ENCODE measurements at places on chromosomes 13 and 19. TPM values are rescaled to one million over a fixed set of nuclear protein-coding genes. Genes with fewer than 3 reads are reported as not detected.

DNA sequence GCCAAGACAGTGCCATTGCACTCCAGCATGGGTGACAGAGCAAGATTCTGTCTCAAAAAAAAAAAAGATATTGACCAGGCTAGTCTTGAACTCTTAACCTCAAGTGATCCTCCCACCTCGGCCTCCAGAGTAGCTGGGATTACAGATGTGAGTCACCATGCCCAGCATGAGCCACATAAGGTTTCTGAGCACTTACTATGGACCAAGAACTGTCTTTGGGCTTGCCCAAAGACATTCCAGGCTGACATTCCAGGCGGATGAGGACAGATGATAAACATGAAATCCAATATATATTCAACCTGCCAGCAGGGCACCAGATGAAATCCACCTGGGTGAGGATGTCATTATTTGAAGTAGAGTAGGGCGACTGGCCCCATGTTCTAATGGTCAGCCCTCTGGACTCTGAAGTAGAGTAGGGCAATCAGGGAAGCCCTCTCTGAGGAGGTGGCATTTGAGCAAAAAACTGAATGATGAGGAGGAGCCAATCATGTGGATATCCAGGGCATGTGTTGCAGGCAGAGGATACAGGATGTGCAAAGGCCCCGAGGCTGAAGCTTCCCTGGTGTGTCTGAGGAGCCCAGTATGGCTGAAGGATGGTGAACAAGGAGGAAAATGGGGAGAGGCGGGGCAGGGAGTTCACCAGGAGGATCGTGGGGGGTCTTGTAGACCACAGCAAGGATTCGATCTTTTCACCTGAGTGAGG is 4.0 kb downstream of the C19orf38 start:
- no peak for DNase-seq

Gene RINL
- 50.6 TPM for total RNA-seq

Gene AMER2
- total RNA-seq: not detected

Gene SOHLH2
- total RNA-seq: not detected

DNA sequence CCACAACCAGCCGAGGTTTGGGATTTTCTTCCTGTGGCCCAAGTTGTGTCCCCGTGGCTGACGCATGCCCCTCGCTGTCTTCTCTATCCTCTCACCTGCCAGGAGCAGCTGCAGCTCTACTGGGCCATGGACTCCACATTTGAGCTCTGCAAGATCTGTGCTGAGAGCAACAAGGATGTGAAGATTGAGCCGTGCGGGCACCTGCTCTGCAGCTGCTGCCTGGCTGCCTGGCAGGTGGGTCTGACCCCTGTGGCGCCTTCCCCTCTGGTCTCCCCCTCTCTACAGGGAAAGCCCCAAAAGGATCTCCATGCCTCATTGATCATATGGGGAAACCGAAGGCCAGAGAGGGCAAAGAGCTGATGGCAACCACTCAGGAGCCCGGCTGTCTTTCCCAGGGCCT is 14.6 kb downstream of the CBLC start:
- no peak for DNase-seq

Gene SELENOV
- not detected for total RNA-seq

DNA sequence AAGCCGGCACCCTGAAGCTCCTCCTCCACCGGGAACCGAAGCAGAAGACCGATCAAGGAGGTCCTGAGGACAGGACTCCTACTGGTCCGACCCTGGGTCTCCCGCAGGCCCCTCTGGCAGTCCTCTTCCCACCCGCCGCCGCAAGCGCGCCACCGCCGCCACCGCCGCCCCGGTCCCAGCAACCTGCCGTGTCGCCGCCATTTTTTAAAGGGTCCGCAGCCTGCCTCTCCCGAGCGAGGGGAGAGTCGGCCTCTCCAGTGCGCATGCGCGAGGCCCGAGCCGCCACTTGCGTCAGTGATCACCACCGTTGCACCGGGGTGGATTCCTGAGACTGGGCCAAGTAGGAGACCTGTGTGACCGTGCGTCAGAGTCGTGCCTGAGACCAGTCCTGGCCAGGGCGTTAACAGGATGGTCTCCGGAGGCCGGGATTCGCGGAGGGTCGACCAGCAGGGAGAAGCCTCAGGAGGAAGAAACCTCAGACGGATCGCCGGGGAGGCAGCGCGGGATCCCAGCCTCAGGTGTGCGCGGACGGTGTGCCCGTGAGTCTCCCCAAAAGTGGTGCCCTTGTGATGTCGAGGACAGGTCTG is 51.6 kb downstream of the ZNF146 start:
- no peak for DNase-seq

DNA sequence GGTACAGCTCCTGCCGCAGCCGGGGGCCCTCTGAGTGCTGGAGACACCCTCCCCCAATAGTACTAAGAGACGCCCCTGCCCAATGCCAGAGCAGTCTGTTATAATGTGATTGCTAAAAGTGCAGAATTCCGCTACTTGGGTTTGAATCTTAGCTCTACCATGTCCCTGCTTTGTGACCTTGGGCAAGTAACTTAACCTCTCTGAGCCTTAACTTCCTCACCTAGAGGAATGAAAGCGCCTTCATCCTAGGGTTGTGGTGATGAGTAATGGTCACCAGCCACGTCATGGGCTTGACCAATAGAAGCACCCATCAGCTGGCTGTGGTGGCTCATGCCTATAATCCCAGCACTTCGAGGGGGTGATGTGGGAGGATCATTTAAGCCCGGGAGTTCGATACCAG is 6.5 kb downstream of the PLEKHG2 start:
- DNase-seq: no peak

Gene NLRP9
- not detected for total RNA-seq

Gene ERICH6B
- not detected for total RNA-seq

- DNase-seq: no peak
Observed at GRCh38 chr13:97905517-97905916, 48.0 kb upstream of the IPO5 start.

Gene ZNF793
- total RNA-seq: 5.4 TPM

GRCh38 chr19:52959613-52960295 is 2.9 kb downstream of the ZNF816 start:
- DNase-seq: no peak

Gene NTF4
- not detected for total RNA-seq

- no peak for DNase-seq
Observed at GRCh38 chr13:25135896-25136295, 36.2 kb downstream of the AMER2 start.

- no peak for DNase-seq
Observed at GRCh38 chr13:99966064-99966805, 5.3 kb downstream of the ZIC5 start.

DNA sequence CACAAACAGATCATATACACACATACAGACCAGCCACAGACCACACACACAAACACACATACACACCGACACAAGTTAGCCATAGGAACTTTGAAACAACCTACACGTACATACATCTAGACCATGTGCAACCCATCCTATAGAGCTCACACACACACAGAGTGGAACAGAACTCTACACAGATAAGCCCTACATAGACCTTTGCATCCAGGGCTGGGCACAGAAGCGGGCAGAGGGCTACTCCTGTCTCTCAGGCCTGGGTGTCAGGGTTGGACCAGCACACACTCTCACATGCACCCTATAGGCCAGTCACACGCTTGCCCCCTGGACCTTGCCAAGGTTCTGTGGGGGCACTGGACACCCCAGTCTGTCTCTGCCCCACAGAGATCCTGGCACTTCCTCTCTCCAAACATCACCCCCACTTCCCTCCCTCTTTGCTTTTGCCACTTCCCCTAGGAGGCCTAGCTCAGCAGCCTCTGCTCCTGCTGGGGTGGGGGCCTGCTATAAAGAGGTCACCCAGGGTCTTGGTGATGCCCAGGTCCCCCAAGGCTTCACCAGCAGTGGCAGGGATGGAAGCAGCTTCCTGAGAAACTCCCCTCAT is 5.8 kb upstream of the JUNB start:
- DNase-seq: no peak

GRCh38 chr19:38726284-38726673 is 18.0 kb downstream of the CAPN12 start:
- no peak for DNase-seq

GRCh38 chr13:63741029-63741813 is 2325.6 kb upstream of the PCDH20 start:
- DNase-seq: no peak

DNA sequence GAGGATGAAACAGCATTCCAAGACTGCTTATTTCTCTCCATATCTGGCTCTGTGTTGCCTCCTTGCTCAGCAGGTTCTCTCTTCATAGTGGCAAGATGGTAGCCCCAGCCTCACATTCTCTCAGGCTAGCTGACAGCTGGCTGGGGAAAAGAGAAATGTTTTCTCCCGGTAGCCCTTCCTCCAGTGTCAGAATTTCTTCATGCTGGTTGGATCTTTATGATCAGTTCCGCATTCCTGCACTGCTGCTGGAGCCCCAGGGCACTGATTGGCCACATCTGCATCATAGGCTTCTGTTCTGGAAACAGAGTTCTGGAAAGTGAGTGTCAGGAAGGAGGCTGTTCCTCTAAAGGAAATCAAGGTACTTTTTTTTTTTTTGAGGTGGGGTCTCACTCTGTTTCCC is 24.6 kb downstream of the POP4 start:
- no peak for DNase-seq

DNA sequence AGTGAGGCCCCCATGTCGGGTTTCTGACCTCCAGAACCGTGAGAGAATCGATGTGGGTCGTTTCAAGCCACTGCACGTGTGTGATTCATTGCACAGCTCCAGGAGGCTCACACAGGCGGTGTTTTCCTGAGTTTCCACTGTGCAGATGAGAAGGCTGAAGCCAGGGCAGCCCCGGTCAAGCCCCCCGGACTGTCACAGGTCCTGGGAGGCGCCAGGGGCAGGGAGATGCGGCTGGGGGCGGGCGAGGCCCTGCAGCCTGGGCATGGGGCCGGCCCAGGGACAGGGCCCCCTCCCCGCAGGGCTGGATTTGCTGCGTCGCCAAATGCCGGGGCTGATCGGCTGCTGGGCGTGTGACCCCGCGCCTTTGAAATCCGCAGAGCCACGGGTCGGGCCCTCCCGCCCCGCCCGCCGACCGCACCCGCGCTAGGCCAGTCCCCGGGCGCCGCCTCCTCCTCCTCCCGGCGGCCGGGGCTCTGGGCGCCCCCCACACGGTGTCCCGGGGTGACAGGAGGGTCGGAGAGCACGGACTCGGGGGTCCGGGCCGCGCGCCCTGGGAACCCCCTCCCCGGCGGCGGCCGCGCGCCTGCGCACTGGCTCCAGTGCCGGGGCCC is 9.9 kb upstream of the MKNK2 start:
- DNase-seq: no peak

DNA sequence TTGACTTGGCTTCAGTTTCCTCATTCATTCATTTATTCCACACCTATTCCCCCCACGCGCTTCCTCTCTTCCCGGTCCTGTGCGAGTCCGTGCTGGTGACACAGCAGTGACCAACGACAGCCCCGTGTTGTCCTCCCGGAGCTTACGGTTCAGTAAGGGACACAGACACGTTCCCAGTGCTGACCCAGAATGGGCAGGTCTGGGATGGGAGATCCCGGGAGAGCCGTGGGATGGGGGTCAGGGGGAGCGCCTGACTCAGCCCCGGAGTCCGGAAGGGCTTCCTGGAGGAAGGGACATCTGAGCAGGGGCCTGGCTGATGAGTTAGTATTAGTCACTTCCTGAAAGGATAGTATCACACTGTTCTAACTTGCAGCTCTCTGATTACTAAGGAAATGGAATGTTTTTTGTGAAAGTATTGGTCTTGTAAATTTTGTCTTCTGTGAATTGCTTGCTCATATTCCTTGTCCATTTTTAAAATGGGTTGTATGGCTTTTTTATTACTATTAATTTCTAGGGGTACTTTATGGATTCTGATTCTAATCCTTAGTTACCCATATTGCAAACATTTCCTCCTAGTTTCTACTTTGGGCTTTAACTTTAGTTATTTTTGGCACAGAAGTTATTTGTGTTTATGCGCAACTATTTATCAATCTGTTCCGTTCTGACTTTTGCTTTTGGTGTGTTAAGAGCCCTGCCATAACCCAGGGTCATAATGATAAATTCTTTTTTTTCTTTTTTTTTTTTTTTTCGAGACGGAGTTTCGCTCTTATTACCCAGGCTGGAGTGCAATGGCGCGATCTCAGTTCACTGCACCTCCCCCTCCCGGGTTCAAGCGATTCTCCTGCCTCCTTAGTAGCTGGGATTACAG is 708 bp upstream of the ERCC1 start:
- DNase-seq: no peak

- no peak for DNase-seq
Observed at GRCh38 chr13:60511637-60512036, 114.6 kb downstream of the TDRD3 start.

Gene SBK2
- total RNA-seq: not detected

Gene UHRF1
- total RNA-seq: 0.34 TPM

Gene CYP2A7
- not detected for total RNA-seq

Gene FGF21
- total RNA-seq: not detected

DNA sequence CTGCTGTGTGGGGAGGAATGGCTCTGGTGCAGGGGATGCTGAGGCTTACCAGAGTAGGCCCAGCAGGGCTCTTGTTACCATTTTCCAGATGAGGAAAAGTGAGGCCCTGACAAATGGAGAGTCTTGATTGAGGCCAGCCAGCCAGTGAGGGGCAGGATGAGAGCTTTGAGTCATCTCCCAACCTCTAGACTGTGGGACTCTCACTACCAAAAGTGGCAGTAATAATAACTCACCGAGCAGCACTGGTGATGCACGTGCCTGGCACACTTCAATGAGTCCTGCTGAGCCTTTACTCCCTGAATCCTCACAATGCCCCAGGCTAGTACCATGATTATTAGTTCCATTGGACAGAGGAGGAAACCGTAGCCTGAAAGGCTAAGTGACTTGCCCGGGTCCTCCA is 7.8 kb downstream of the CIC start:
- DNase-seq: no peak

DNA sequence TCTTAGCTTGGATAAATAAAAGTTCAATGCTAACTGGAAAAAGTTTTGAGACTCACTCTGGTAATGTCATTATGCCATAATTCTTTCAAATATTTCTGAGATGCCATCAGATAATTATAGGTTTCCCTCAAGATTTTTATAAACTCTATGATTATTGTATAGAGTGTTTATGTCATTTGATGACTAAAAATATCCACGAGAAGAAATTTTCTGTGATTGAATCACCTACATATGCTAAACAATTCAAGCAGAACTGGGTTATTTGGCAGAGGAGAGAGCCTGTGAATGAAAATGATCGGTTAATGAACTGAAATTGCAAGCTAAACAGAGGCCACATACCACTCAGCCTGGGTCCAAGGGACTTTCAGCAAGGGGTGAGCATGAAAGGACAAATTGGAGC is 92.6 kb upstream of the TSC22D1 start:
- DNase-seq: no peak

- DNase-seq: no peak
Observed at GRCh38 chr19:13573056-13573667, 66.9 kb upstream of the CACNA1A start.

Gene STRN4
- total RNA-seq: 145 TPM

- DNase-seq: no peak
Observed at GRCh38 chr19:33919291-33919690, 122.6 kb downstream of the KCTD15 start.

- DNase-seq: no peak
Observed at GRCh38 chr13:31001647-31002046, 69.2 kb downstream of the TEX26 start.

- DNase-seq: peak; percentile 33
Observed at GRCh38 chr19:23394511-23394910, 760 bp downstream of the ZNF91 start.

- no peak for DNase-seq
Observed at GRCh38 chr13:41931337-41931736, 29.6 kb downstream of the VWA8 start.

- peak; percentile 19 for DNase-seq
Observed at GRCh38 chr13:30373727-30374126, 48.6 kb upstream of the UBE2L5 start.
